ENCODE measurements at places on chromosomes 2 and 18.

DNA sequence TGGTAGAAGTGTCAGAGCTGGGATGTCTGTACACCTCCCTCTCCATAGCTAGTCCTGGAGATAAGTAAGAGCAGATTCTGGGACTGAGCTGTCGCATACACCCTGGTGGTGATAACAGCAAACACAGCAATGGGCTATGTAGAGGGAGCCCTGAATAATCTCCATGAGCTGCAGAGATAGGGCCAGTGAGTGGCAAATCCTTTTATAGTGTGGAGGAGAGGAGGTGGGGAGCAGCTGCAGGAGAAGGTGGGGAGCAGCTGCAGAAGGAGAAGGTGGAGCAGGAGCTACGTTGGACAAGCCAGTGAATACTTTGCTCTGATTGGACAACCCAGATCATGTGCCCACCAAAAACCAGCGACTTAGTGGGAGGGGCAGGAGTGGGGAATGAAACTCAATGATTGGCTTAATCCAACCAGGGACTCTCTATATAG is 85.5 kb downstream of the TMEM247 start:
- no peak for DNase-seq

GRCh38 chr2:104447831-104448434 is 406.0 kb upstream of the POU3F3 start:
- DNase-seq, result peak; percentile 39

DNA sequence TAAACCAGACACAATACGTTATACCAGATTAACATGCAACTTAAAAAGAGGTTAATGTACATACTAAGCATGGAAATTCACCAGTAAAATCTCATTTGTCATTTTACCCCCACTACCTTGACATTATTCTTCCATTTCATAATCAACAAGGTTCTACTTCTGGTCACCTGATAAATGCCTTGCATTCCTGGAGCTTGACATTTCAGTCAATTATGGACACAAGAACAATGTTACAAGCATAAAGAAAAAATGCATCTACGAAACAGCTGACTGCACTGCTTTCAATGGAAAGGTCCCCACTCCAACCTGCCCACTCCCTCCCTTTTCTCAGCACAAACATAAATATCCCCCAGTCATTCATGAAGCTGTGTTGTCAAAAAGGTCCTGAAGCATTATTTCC is 31.4 kb downstream of the ARL5A start:
- no peak for DNase-seq

DNA sequence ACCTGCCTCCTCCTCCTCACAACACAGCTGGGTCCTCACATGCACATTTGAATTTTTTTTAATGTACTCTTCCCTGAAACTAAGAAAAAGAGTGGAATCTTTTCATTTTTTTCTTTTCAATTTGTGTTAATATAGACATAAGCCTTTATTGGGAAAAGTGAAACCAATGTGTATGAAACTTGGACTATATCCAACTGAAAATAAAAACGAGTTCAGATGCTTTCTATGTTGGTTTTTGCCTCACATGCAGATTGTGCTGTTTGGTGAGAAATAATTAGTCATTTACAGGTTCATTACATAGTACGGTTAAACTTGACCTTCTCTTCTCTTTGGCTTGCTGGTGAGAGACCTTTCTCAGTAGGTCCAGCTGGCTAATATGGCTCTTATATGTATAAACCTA is 515.2 kb upstream of the FANCL start:
- DNase-seq, result no peak

DNA sequence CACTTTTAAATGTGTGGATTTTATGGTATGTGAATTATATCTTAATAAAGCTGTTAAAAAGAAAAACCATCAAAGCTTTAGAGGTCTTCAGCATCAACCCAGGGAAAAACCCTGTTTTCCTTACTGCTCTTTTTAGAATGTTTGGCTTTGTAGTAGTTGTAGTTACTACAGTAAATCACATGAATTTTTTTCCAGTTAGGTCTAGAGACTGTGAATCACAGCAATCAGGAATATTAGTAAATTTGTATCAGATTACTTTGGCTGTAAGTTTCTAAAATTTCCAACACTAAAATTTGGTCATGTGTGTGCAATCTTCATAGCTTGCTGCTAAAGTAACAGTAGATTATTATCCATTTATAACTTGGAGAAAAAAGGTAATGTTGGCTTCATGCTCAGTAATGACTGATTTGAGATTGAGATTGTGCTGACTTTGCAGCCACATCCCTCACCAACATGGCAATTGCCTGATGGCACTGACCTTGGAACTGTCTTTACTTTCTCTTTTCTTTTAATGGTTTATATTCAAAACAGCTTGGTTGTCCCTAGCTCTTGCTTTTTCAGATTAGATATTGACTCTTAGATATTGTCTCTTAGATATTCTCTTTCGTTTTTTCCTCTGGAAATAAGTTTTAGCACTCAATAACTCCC is 41.1 kb downstream of the LCLAT1 start:
- DNase-seq, result no peak

DNA sequence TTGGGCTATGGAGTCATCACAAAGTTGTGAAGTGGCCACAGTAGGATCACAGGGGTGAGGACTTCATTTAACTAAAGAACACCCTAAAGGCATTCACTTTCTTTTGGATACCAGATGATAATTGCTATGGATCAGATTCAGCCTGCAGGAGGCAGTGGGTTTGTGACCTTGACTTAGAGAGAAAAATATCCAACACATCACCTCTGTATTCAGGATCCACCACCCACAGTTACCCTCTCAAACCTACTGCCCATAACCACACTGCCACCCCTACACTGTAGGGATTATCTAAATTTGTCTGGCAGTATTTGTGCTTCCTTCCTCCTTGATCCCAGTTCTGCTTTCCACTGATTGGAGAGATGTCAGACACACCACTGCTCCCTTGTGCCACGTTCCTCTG is 269.4 kb downstream of the MYCN start:
- no peak for DNase-seq

DNA sequence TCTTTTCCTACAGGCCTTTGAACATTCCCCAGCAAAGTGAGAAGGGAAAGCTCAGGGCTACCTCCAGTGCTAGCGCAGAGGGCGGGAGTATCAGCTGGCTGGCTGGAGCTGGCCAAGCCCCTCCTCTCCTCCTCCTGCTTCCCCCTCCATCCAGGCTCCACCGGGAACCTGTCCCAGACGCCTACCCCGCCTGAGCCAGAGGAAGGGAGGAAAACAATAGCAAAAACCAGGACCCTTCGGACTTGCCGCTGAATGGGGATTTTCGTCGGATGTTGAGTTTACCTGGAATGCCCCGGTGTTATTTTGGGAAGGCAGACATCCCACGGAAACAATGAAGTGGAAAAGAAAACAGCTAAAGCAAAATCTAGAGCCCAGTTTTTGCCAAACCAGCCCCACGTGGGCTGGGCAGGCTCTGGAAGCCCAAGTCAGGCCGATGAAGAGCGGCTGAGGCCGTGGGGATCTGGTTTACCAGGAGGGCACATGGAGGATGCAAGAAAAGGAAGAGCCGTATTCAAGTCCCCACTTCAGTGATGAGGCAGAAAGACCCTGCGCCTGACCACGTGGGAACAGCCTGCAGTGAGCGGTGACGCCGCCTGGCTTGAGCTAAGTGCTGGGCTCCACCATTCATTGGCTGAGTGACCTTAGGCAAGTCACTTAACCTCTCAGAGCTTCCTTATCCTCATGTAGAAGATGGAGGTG is 100.4 kb upstream of the LCLAT1 start:
- no peak for DNase-seq

- DNase-seq, result no peak
Measured at GRCh38 chr2:151688719-151689118, 45.6 kb downstream of the NEB start.

- DNase-seq, result no peak
Measured at GRCh38 chr2:151762694-151763093, 28.4 kb upstream of the NEB start.

DNA sequence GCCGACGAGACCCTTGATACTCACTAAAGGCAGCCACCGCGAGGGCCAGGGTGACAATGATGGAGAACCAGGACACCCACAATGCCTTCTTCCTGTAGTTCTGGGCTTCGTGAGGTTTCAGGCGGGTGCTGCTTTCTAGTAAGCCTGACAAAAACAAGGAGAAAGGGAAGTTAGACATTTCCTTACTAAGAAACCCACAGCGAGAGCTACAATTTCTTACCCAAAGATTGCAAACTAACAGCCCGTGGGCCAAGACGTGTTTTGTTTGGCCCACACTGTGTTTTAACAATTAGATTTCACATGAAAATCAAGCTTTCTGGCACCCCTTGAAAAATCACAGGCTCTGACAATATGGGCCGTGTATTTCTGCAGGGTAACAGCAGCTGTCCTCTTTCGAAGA is 5.6 kb downstream of the TMEM163 start:
- DNase-seq, result no peak

GRCh38 chr2:44897406-44897805 is 44.1 kb upstream of the SIX3 start:
- DNase-seq, result no peak

DNA sequence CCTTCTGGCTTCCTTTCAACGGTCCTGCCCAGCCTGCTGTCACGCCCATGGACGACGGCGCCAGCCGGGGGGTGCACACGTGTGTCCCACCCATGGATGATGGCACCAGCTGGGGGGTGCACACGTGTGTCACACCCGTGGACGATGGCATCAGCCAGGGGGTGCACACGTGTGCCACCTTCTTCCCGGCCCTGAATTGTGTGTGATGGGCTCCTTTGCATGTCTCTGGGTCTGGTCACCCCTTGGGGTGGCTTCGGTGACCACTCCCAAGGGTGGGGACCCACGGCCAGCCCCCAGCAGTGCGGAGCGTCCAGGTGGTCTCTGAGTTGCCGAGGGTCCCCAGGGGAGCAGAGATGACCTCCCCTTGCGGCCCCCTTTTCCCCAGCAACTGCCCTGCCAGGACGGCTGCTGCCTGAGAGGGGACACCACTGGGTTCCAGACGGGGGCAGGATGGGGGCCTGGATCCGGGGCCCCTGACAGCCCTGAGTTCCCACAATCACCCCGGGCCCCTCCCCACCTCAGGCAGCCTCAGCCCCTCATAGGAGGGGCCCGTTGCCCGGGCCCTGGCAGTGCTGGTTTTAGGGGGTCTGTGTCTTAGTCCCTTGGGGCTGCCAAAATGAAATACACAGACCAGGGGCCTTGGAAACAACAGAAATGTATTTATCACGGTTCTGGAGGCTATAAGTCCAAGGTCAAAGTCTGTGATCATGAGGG is 9.4 kb downstream of the NEU4 start:
- DNase-seq, result no peak

GRCh38 chr2:123770996-123771720 is 253.9 kb upstream of the CNTNAP5 start:
- DNase-seq, result no peak

DNA sequence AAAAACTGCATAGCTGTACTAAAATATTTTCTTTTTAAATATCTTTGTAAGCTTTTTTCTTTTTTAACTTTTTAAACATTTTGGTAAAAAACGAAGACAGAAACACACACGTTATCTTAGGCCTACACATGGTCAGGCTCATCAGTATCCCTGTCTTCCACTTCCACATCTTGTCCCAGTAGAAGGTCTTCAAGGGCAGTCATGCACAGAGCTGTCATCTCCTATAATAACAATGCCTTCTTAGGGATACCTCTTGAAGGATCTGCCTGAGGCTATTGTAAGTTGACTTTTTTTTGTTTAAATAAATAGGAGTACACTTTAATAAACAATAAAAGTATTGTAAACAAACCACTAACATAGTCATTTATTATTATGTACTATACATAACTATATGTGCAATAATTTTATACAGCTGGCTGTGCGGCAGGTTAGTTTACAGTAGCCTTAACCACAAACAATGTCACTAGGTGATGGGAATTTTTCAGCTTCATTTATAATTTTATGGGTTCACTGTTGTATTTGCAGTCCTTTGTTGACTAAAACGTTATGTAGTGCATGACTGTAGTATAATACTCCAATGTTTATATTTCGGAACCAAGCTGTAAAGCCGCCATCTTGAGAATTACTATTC is 124.4 kb downstream of the MAP4K4 start:
- DNase-seq, result no peak

DNA sequence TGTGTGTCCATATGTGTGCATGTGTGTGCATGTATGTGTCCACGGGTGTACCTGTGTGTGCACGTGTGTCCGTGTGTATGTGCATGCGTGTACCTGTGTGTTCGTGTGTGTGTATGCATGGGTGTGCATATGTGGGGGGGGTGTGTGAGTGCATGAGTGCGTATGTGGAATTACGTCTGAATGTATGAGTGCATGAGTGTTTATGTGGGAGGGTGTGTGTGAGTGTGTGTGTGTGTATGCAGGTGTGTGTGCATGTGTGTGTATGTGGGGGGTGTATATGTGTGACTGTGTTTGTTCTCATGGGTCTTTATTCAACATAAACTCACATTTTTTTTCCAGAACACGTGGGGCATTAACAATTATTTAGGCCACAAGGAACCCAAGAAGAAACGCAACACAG is 208.4 kb downstream of the SNTG2 start:
- DNase-seq, result no peak

- DNase-seq, result no peak
Measured at GRCh38 chr2:20226152-20226545, 1.2 kb upstream of the SDC1 start.

GRCh38 chr2:175628243-175628642 is 373.8 kb downstream of the LNPK start:
- no peak for DNase-seq

DNA sequence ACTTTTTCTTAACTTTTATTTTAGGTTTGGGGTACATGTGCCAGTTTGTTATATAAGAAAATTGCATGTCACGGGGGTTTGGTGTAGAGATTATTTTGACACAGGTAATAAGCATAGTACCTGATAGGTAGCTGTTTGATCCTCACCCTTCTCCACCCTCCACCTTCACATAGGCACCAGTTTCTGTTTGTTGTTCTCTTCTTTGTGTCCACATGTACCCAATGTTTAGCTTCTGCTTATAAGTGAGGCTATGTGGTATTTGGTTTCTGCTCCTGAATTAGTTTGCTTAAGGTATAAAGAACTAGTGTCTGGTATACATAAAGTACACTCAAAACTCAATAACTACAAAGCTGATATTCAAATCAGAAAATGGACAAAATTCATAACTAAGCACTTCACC is 654.6 kb upstream of the LINC00305 start:
- no peak for DNase-seq

DNA sequence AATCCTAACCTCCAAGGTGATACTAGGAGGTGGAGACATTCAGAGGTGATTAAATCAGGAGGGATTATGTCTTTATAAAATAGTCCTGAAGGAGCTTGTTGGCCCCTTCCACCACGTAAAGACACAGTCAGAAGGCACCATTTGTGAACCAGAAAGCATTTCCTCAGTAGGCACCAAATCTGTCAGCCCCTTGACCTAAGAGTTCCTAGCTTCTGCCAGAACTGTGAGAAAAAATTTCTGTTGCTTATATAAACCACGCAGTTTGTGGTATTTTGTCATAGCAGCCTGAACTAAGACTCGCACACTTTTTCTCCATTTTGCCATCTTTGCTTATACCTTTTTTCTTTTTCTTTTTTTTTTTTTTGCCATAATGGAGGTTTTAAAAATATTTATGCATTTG is 18.6 kb upstream of the NARS1 start:
- no peak for DNase-seq

All from NCI-H1436 treated with DMSO at 0.1 percent for 48 hours (cell line).